ENCODE measurements at places on chromosomes 12 and 14.

GRCh38 chr12:94793191-94793595 is 142.8 kb upstream of the TMCC3 start:
- no peak for DNase-seq

- DNase-seq: no peak
These were observed 47.9 kb downstream of the RPH3A start for GRCh38 chr12:112839386-112839972.

GRCh38 chr14:43161477-43161876 is 1345.6 kb downstream of the FSCB start:
- DNase-seq: no peak

GRCh38 chr14:91127401-91127801 is 13.5 kb downstream of the DGLUCY start:
- DNase-seq: no peak

- no peak for DNase-seq
These were observed 1.6 kb downstream of the ANKRD33 start for GRCh38 chr12:51889216-51890132.

DNA sequence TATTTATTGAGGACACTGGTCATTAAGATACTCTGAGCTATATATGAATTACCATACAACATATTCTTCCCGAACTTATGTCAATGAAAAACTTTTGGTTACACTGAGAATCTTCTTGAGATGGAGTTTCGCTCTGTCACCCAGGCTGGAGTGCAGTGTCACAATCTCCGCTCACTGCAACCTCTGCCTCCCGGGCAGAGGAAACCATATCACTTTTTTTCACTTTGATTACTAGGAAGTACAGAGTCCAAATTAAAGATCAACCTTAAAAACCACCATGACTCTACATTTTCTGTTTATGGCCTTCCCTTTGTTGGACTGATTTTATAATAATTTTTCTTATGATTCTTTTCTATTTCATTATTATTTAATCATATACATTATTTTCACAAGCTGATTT is 336.5 kb downstream of the FSCB start:
- no peak for DNase-seq

GRCh38 chr14:77574446-77575115 is 41.9 kb downstream of the SPTLC2 start:
- no peak for DNase-seq

GRCh38 chr14:30450631-30451545 is 108.1 kb upstream of the G2E3 start:
- no peak for DNase-seq

GRCh38 chr12:108616941-108617858 is 16.5 kb downstream of the SELPLG start:
- peak; percentile 71 for DNase-seq

DNA sequence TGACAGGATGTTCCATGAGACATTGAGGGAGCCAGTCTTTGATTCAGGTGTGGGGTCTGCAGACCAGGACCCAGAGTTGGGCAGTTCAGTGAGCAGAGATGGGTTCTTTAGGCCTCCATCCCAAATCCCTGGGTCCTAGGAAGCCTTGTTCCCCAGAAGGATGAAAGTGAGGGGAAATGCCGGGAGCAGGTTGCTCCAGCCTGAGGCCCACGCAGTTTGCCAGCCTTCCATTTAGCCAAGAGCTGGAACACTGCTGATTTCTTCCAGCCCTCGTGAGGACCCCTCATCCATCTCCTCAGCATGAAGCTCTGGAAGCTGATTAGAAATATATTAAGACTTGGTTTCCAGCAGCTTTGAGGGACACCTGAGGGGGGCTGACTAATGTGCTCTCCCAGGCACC is 12.1 kb downstream of the C14orf132 start:
- DNase-seq: no peak

GRCh38 chr14:58571769-58572472 is 65.8 kb upstream of the DACT1 start:
- DNase-seq: no peak

GRCh38 chr14:54564071-54564867 is 2.7 kb upstream of the SAMD4A start:
- DNase-seq: no peak

GRCh38 chr12:26571560-26571959 is 261.4 kb downstream of the ITPR2 start:
- no peak for DNase-seq

GRCh38 chr12:112597986-112598385 is 179.2 kb downstream of the PTPN11 start:
- DNase-seq: no peak

- DNase-seq: peak; percentile 21
These were observed 35.9 kb downstream of the FBLN5 start for GRCh38 chr14:91911474-91912032.

DNA sequence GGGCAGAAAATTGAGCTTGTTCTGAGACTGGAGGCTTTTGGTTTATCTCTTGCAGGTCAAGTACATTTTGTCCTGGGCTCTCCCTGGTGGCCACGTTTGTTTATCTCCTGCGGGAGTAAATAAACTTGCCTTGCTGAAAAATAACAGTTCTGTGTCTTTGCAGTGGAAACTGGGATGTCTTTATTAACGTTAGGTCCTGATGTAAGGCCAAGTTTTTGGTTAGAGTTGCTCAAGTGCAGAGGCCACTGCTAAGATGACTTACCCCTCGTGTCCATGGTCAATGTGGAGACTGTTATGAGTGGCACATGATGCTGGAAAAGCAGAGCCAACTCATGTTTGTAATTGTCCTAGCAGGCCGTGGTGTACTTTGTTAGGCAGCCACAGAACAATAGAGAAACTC is 3.8 kb downstream of the PTPN11 start:
- DNase-seq: no peak

DNA sequence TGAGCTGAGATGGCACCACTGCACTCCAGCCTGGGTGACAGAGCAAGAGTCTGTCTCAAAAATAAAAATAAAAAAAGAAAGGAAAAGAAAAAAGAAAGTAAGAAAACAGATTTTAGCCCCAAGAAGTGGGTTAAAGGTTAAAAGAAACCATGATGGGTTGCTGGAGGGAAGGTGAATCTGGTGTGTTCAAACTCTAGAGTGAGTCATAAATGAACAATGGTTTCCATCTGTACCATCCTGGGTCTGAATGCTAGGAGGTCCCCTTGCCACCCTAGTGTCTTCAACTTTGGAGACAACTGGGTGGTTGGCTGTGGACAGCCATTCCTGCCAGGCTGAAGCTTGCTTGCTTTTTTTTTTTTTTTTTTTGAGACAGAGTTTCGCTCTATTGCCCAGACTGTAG is 1.6 kb upstream of the RPS26 start:
- no peak for DNase-seq

DNA sequence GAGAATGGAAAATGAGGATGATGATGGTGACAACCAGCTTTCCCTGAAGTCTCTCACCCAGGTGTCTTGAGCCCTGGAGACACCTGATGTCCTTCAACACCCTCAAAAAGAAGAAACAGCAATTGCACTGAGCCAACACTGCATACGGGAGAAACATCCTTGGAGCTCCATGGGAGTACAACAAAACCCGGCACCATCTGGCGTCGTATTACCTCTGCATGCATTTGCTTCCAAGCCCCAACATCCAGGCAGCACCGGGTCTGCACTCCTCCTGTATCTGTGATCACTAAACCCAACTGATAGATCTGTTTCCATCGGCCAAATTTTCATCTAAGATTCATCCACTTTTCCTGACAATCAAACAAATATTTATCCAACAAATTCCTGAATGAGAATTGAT is 249.9 kb downstream of the DPF3 start:
- DNase-seq: no peak

DNA sequence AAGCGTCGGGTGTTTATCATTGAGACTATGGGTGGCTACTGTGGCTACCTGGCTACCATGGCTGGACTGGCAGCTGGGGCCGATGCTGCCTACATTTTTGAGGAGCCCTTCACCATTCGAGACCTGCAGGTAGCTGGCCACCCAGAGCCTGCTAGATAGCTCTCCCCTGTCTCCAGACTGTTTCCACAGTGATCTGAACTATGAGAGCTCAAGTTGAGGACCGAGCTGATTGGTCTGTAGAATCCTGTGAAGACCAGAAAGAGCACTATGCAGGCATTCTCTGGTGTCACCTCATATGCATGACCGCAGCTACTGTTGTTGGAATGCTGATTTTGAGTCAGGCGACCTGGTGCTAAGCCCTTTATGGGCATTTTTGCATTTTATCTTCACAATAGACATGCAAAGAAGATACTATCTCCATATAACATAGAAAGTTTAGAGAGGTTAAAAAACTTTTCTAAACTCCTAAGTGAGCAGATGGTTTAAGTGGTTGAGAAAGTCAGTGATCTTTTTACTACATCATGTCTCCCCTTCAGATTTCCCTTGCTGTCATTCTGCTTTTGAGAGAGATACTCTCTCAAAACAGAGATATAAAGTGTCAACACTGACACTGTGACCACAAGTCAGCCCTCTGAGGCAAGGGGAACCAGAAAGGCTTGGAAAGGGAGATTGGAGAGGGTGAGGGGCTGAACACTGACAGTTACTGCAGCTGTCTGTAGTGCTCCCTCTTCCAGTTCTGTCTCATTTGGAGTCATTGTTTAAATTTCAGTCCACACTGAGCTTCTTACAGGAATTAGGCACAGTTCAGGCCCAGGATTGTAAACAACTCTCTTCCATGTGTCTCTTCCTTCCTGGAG is 14.3 kb downstream of the ASB8 start:
- no peak for DNase-seq

DNA sequence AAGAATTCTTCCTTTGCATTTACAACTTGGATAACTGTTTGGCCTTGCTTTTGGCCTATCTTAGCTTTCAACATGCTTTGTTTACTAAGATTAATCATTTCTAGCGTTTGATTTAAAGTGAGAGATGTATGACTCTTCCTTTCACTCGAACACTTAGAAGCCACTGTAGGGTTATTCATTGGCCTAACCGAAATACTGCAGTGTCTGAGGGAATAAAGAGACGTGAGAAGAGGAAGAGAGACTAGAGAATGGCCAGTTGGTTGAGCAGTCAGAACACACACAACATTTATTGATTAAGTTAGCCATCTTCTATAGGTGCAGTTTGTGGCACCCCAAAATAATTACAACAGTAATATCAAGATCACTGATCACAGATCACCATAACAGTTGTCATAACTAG is 62.3 kb upstream of the CCDC175 start:
- DNase-seq: no peak

- no peak for DNase-seq
These were observed 2.0 kb downstream of the TMTC1 start for GRCh38 chr12:29781705-29782266.

DNA sequence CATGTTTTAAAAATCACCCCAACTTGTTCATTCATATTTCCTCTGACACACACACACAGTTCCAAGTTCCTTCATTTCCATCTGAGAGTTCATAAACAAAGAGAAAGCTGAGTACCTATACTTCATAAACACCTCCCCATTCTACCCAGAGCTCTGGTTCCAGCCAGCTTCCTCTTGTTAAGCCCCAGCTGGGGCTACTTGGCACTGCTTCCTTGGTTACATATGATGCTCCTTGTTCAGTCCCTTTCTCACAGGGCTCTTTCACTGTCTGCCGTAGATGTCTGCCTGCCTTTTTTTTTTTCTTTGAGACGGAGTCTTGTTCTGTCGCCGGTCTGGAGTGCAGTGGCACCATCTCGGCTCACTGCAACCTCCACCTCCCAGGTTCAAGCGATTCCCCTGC is 77.5 kb downstream of the COX16 start:
- DNase-seq: no peak

- no peak for DNase-seq
These were observed 19.8 kb downstream of the KRT80 start for GRCh38 chr12:52171950-52172512.

DNA sequence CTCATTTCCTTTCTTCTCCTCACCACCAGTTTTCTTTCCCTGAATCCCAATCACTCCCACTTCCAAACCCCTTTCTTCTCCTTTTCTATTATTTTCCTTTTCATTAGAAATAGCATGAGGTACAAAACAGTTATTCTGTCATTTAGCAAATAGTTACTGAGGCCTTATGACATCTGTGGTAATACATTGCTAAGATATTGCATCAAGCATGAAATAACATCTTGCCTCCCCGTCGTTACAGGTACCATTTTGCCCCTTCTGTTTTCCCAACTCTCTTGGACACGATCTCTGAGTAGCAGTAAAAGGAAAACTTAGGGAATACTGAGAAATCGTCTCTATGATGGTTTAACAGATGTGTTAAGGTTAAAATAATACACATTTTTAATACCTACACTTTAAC is 175.8 kb upstream of the SOX5 start:
- no peak for DNase-seq

- no peak for DNase-seq
These were observed 104.5 kb downstream of the TGFB3 start for GRCh38 chr14:75877292-75877691.

DNA sequence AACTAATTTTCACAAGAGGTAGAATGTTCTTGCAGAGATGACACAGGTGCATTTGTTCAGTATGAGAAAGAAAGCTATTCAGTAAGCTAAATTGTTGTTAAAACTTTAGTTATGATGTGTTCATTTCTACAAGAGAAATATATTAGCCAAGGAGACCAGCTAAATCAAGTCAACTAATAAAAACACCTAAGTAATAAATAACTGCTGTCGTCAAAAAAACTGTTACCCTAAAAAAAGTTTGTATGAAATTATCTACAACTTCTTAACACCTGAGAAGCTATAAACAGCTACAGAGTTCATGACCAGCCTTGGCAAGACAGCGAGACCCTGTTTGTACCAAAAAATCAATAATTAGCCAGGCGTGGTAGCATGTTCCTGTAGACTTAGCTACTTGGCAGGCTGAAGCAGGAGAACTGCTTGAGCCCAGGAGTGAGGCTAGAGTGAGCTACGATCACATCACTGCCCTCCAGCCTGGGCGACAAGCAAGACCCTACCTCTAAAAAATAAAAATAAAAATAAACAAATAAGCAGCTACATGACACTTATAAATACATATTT is 67.6 kb upstream of the AP4S1 start:
- no peak for DNase-seq

DNA sequence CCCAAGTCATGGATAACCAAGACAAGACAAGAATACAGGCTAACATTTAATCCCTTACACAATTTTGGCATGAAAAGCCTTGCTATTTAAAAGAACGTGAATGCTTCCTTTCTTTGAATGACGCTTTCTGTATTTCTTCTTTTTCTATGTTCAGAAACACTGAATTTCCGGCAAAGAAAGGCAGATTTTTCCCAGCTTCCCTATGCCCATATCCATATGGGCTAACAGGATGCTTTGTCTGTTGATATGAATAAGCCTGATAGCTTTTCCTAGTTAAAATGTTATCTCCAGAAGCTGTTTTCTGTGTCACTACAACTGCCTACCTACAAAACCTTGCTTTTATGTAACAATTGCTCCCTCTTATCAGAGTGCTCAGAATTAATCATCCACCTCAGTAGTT is 38.3 kb upstream of the CACNA2D4 start:
- DNase-seq: no peak

DNA sequence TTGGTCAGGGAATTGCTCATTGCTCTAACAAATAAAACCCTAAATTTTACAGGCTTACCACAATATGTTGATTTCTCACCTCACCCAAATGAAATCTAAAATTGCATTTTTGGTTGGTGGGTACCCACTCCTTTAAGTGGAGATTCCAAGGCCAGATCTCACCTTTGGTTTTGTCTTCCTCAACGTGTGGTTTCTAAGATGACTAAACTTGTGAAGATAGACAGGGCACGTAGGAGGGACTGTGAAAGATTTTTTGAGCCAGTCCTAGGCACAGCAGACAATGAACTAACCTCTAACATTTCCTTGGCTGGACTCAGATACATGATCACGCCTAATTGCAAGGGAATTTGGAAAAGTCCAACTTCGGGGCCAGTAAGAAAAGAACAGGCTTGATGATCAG is 1003.9 kb downstream of the FLRT2 start:
- DNase-seq: no peak
